Liver (tissue), 10 donors: ENCODE measurements at places on chromosomes 1 and 21.

DNA sequence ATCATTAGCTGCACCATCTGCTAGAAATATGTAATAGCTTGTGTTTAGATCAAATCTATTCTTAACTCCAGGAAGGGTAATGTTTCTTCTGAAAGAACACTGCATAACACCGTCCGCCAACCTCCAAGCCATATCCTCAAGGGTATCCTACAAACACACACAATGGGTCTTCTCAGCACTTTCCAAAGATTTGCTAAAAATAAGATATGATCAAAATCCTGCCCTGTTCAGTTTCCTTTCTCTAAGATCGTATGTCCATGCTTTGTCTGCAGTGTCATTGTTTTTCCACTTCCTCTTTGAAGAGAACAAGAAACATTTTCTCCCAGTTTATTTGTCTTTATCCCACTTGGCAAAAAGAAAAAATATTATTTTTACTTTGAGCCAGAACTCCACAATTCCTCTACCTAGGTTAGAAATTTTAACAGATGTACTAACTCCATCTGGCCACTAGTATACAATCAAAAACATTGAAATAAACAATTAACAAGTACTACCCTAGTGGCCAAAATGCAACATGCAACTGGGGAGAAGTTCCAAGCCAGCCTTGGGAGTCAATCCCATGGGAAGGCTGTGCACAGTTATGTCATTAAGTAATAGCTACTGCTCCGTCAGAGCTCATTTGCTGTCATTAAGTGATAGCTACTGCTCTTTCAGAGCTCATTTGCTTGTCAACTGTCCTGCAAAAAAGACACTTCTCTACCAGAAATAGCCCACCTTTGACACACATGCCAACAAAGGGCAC is 37.8 kb downstream of the FRRS1 start:
- DNase-seq, result no peak

DNA sequence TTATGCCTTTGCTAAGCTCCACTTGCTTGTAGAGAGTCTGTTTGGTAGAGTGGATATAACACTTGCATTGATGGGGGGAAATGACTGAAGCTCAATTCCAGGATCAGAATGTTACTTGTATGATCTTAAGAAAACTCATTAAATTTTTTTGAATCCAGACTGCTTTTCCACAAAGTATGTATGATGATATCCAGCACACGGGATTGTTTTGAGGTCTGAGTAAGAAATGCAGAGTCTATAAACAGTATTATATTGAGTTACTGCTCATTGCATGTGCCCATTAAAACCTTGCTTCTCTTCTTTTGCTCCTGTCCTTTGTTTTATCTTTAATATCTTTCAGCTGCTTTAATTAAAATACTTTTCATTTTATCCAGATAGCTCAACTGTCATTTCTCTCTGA is 570.4 kb upstream of the ZRANB2 start:
- no peak for DNase-seq

- DNase-seq, result no peak
Observed at GRCh38 chr1:109105881-109106280, 8.0 kb upstream of the ELAPOR1 start.

GRCh38 chr1:179369751-179370341 is 4.1 kb downstream of the AXDND1 start:
- DNase-seq, result no peak

DNA sequence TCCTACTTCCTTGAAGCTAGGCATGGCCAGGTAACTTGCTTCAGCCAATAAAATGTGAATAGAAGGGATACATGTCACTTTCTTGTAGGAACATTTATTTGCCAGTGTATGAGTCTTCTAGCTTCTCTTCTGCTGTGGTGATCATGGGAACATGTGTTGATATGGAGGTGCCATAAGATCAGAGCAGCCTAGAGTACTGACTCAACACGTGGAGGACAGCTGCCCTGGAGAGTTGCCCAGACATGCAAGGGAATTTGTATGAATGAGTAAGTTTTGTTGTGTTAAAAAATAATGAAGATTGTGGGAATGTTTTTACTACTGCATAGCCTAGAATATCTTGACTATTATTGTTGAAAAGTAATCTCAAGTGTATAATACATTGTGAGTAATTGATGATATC is 502.3 kb downstream of the NUF2 start:
- no peak for DNase-seq

DNA sequence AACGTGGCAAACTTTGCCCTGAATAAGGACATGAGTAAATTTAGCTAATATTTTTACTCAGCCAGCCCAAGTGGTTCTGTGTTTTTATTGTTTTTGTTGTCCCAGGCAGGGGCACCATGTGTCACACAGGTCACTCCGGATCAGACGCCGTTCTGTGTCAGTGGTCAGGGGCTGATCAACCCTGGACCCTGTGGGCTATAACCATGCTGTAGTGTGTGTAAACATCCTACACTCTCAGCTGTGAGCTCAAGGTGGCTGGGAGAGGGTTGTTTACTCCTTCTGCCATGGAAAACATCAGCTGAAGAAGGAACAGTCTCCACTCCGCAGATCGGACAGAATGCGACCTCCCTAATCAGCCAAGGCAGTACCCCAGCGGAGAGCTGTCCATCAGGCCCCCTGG is 26.5 kb upstream of the KCNQ4 start:
- DNase-seq, result no peak

- DNase-seq, result no peak
Observed at GRCh38 chr1:157551694-157552693, at the start of gene FCRL5. TSS of gene FCRL5 (minus strand) at chr1:157552515. CDS start at chr1:157552362, 153 bp downstream.

DNA sequence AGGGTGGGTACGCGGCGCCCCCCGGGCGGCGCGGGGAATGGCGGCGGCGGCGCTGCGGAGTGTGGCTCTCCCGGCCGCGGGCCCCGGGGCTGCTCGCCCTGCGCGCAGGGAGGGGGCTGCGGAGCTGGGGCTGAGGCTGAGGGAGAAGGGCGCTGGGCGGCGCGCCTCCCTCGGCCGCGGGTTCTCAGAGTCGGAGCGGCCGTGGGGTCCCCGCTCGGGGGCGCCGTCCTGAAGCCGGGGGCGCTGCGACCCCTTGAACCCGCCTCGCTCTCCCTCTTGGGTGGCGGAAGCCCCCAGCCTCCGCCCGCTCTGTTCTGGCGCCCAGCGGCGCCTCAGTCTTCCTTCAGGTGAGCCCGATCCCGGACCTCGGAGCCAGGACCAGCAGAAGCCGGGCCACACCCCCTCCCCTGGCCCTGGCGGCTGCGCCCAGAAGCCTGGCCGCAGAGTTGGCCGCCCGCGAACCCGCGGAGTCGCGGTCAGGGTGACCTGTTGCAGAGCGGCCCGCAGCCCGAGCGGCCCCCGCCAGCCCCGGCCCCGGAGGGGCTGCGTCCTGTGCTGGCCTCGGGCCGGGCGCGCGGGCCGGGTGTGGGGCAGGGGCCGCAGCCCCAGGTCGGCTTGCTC is 532 bp downstream of the RALGPS2 start:
- DNase-seq, result peak; percentile 54

DNA sequence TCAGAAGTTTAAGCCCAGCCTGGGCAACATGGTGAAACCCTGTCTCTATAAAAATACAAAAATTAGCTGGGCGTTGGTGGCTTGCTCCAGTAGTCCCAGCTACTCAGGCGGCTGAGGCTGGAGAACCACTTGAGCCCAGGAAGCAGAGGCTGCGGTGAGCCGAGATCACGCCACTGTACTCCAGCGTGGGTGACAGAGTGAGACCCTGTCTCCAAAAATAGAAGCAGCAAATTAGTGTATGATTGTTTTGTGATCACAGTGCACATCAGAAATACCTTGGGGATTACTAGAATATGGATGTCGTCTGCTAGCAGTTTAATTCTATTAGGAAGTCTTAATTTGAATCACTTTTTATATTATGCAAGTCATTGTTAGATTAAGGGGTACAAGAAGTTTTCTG is 59.0 kb downstream of the ZBTB17 start:
- DNase-seq, result no peak

- peak; percentile 67 for DNase-seq
Observed at GRCh38 chr1:152869808-152870419, 8.2 kb upstream of the SMCP start.

DNA sequence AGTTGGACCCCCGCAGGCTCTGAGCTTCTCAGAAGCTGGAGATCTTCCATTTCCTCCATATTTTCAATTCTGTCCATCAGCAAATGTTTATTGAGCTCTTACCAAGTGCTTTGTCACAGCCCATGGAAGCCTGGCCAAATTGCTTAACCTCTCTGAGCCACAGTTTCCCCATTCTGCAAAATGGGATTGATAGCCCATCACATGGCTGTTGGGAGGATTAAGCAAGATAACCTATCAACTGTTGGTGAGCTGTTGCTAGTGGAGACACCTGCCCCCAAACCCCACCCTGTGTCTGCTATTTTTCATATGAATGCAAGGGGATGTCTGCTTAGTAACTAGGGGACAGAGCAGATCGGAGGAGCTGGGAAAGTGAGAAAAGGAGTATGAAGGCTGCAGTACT is 38.3 kb downstream of the CD34 start:
- no peak for DNase-seq

DNA sequence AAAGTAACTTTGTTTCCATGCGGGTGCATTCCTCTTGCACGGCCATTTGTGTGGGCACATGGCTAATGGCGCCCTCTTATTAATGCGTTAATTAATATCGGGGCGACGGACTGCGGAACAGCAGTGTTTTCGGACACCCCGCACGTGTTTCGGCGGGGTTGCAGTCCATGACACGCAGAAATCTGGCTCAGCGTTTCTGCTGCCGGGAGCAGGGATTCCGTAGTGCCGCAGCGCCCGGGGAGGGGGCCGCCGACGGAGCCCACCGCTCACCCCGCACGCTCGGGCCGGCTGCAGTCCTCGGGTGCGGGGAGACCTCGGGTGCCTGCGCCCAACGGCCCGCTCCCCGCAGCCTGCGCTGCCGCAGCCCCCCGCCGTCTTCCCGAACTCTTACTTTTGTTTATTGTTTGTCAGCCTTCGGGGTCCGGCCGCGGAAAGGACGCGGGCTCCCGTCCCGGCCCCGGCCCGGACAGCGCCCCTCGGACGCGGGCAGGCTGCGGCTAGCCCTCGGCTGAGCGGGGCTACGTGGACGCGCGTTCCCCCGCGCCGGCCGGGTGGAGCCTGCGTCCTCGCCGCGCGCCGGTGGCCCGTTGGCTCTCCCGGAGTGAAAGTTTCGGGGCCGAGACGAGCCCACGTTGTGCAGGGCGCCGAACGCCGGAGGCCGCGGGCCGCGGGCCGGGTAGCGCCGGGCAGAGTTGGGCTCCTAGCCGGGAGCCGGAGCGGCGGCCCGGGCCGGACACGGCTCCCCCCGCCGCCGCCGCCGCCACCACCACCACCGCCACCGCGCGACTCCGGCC is 849 bp downstream of the NFIA start:
- peak; percentile 68 for DNase-seq
